ENCODE measurements at places on chromosomes 4 and X. TPM values are rescaled to one million over a fixed set of nuclear protein-coding genes. Genes with fewer than 3 reads are reported as not detected.

DNA sequence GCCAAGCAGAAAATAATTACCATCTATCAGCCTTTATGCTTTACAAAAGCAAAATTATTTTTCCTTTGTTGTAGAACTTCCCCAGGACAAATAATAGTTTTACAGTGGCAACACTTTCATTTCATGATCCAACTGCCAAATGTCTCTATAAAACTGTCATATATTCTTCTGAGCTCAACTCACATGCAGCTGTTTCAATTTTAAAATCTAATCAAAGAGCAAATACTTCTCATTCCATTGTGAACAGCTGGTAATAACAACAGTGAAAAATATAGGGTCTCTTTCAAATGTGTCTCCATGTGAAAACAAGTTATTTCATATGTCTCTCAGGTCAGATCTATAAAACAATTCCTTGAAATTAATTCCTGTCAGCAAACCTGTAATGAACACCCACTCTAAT, 270.6 kb upstream of the SLC7A11 start:
- H3K27me3 ChIP-seq, result no peaks in the 10 kb centered on the region
- no peaks in the 10 kb centered on the region for H3K36me3 ChIP-seq
- no peak overlapping the region for H3K27ac ChIP-seq
- H3K4me1 ChIP-seq, result no peaks in the 10 kb centered on the region
- DNase-seq, result no peak

GRCh38 chrX:48835524-48836329, at the start of gene PCSK1N:
TSS of gene PCSK1N (minus strand) at chrX:48835610. CDS start at chrX:48835532, 78 bp downstream.
- DNase-seq, result no peak
- no peaks in the 10 kb centered on the region for H3K36me3 ChIP-seq
- peak within 1 kb of the TSS; percentile 44 for H3K4me3 ChIP-seq

Gene CLGN
- polyA plus RNA-seq, result 0.20 TPM

Gene NSD2
- 7.9 TPM for polyA plus RNA-seq

Gene PNMA5
- polyA plus RNA-seq, result not detected
